ENCODE measurements at places on chromosomes 1 and 21.

GRCh38 chr1:228184152-228184551, 18.5 kb downstream of the IBA57 start:
- no peak for DNase-seq

DNA sequence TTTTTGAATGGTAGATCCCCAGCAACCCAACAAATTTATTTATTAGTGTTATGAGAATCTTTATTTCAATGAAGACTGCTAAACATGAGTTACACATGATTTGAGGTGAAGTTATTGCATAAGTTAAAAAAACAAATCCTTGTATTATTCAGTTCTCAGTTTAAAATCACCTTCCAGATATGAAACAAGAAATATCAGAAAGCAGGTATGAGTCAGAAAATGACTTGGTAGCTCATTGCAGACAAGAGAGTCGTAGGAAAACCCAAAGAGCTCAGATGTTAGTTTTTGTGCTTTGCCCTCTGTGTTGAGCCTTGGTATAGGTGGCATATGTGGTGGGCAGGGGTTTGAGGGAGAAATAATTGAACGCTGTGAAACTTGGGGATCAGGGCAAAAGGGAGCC, 339.4 kb downstream of the BRINP3 start:
- DNase-seq: peak; percentile 26

DNA sequence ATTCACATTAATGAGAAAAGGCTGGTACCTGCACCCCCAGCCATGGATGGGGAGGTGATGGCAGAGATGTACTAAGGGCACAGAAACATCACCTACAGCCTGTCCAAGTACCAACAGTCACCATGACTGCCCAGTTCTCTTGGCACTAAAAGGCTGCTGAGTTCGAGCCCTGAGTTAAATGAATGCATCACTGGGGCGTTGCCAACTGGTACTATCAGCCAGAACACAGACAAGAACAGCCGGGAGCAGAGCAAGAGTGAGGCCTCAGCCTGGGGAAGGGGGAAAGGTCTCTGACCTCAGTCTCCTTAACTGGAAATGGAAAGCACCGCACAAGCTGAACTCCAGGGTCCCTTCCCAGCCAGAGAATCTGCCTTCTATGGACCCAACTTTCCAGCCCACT, 60.5 kb downstream of the GLIS1 start:
- no peak for DNase-seq

- no peak for DNase-seq
Measured at GRCh38 chr1:36760081-36760480, 274.2 kb downstream of the GRIK3 start.

DNA sequence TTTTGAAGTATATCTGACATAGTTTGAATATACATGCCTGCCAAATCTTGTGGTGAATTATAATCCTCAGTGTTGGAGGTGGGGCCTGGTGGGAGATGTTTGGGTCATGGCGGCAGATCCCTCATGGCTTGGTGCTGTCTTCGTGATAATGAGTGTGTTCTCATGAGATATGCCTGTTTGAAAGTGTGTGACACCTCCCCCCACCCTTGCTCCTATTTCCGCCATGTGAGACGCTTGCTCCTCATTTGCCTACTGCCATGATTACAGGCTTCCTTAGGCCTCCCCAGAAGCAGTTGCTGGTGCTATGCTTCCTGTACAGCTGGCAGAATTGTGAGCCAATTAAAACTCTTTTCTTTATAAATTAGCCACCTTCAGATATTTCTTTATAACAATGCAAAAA, 436.6 kb upstream of the BEND5 start:
- DNase-seq: no peak

- peak; percentile 32 for DNase-seq
Measured at GRCh38 chr21:45407629-45408247, 2.8 kb downstream of the COL18A1 start.

DNA sequence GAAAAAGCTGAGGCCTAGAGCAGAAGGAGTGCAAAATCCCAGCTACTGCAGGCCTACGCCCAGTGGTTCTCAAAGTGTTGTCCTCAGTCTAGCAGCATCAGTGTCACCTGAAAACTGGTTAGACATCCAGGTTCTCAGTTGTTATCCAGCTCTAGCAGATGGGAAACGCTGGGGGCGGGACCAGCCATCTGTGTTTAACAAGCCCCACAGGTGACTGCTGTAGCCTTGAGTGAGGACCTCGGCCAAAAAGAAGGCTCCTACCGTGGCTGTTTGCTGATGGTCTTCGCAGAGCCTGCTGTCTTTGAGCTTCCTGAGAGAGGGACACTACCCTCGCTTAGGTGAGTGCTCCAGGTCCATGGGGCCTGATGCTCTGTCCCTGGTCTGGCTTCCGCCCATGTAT, 69.7 kb downstream of the LRRN2 start:
- DNase-seq: no peak

DNA sequence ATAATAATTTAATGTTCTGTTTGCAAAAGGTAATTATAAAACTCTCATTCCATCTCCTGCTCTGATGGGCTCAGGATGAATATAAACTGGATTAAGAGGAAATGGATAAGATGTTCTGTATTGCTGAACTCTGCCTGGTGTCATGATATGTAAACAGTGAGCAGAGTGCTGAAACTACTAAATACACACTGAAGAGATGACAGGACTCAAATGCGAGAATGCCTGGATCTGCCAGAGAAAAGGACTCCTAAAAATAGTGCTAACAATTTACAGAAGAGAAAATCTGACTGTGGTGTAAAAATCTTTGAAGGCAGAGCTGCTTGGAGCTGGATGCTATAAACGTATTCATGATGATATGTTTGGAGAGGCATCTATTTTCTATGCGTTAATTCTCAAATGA, 303.2 kb downstream of the RWDD3 start:
- no peak for DNase-seq

GRCh38 chr1:101310506-101310905, 73.7 kb downstream of the S1PR1 start:
- no peak for DNase-seq

DNA sequence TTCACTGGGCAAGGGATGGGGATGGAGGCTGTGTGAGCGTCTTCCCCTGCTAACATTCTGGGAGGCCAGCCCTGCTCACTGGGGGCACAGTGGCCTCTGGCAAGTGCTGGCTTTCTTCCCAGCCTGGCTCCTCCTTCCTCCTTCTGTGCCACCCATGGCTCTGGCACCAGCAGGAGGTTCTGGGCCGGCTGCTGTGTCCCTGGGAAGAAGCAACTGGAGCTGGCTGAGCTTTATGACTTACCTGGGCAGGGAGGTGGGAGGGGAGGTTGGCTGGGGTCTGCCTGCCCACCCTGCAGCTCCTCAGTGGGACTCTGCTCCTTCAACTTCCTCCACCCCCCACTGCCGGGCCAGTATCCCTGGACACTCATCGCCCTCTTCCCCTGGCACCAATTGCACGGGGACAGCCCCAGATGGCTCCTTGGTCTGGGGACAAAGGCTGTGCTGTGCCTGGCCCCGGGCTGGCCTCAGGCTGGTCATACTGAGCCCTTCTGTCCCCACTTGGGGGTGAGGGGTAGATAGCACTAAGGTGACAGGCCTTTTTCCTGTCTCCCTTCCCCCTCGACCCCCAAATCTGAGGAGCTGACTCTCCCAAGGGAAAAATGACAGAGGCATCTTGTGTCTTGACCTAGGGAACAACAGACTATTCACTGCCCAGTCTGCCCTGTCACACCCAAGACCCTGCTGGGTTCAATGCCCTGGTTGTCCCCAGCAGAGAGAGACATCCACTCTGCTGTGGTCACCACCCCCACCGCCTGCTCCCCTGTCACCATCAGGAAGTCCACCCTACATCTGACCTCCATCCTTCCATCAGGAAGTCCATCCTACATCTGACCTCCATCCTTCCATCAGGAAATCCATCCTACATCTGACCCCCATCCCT, 14.4 kb downstream of the CDK18 start:
- no peak for DNase-seq

- DNase-seq: peak; percentile 46
Measured at GRCh38 chr1:197911111-197911856, 5.9 kb upstream of the LHX9 start.

DNA sequence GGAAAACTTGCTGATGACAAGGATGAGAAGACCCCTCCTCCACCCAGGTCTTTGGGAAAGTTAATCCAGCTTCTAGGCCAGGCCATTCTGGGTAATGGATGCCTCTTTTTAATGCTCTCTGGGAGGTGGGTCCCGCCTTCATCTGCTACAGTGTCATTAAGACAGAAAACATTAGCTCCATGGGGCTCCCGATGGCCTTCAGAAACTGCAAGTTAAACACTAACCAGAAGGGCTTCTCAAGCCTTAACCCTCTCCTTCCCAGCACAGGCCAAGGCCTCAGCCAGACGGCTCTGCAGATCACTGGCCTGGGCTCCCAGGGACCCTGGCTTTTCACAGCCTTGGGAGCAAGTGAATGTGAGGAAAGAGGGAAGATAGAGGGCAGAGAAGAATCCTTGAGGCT, 364.9 kb downstream of the MATN1 start:
- no peak for DNase-seq

DNA sequence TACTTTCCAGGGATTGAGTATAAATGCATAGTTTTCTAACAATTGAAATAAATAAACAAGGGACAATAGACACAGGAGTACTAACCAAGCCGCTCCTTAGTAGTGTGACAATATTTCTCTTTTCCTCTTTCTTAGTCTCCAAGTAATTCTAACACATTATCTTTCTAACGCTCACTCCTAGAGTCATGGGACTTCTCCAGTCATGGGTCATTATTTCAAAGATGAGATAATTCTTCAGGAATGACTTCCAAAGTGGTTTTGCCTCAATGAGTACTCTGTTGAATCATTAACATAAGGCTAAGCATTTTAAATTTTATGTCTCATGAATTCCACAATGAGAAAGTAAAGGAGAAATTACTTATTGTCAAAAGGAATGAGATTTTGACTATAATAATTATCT, 605.8 kb upstream of the ADAMTS5 start:
- DNase-seq: peak; percentile 95

- DNase-seq: no peak
Measured at GRCh38 chr1:53763911-53764310, 24.9 kb upstream of the GLIS1 start.

- peak; percentile 79 for DNase-seq
Measured at GRCh38 chr1:29235955-29236711, at the start of gene PTPRU. Gene PTPRU, plus strand, starts transcription at chr1:29236522. Its CDS starts 123 bp downstream, at chr1:29236645.

DNA sequence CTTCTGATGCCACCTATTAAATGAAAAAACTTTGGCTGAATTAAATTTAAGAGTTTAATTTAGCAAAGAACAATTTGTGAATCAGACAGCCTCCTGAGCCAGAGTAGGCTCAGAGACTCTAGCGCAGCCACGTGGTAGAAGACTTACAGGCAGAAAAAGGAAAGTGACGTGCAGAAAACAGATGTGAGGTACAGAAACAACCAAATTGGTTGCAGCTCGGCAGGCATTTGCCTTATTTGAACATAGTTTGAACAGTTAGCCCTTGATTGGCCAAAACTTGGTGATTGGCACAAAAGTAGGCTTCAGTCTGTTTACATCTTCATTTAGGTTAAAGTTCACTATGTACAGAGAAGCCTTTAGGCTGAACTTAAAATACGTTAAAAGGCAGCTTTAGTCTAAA, 22.9 kb downstream of the TCP10L start:
- peak; percentile 79 for DNase-seq

GRCh38 chr1:56535939-56536338, 43.4 kb downstream of the PLPP3 start:
- no peak for DNase-seq

DNA sequence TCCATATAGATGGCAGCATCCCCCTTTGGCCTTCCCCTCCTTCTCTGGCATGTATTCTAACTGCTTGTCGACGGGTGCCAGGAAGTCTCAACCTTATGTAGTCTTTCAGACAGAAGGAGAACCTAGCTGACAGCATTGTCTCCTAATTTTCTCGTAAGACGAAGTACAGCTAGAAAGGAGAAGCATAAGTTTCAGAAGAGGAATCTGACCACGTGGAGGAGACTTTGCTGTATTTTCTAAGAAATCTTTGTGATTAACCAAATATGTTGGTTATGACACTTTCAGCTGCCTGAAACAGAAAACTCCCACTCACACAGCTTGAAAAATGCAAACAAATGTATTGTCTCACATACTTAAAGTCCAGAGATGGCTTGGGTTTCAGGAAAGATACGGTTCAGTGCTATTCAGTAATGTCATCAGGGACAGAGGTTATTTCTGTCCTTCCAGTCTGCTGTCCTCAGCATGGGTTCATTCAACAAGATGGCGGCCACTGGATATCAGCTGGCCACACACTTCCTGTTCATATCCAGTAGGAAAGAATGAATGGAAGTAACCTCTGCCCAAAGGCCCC, 109.5 kb upstream of the ZNF648 start:
- no peak for DNase-seq

GRCh38 chr1:19814681-19815503, at the start of gene RNF186:
Gene RNF186, minus strand, starts transcription at chr1:19815283. Its CDS starts 182 bp downstream, at chr1:19815101.
- no peak for DNase-seq

- DNase-seq: peak; percentile 10
Measured at GRCh38 chr1:209241487-209241886, 342.0 kb upstream of the CAMK1G start.

GRCh38 chr1:163656095-163656759, 334.5 kb downstream of the NUF2 start:
- DNase-seq: no peak

- DNase-seq: peak; percentile 81
Measured at GRCh38 chr1:232844791-232845190, 39.6 kb downstream of the MAP10 start.

DNA sequence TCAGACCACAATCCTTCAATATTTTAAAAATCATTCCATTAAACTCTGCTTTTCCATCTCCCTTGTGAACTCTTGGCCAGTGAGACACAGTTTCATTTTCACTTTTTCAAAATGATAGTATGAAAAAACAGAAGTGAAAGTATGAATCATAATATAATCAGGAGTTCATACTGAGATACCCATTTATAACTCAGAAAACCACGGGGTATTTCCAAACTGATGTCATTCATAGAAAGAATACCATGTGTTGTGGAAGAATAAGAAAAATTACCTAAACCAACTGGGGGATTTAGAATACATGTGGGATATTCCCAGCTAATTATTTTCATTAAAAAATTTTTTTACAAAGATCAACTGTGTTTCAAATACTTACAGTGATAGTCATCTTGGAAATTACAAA, 149.9 kb downstream of the MRPL39 start:
- peak; percentile 89 for DNase-seq

GRCh38 chr1:81069856-81070255, 730.9 kb upstream of the ADGRL2 start:
- DNase-seq: no peak

GRCh38 chr1:25799935-25800702, at the start of gene SELENON:
Gene SELENON, plus strand, starts transcription at chr1:25800193. Its CDS starts 38 bp downstream, at chr1:25800231.
- DNase-seq: peak; percentile 60

- DNase-seq: peak; percentile 64
Measured at GRCh38 chr1:199422206-199422605, 605.3 kb upstream of the NR5A2 start.

DNA sequence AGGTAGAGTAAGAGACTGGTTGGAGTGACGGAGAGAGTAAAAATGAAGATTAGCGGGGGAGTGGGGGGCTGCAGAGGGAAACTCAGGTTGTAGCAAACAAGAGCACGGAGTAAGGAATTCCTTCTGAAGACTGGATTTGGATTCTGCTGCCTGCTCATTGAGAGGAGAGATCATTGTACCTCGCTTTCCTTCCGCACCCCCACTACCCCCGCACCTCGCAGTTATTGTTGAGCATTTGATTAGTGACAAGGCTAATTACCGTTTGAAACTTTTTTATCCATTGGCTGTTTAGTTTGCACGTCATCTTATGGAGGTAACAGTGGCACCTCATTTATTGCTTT, 463 bp downstream of the PRPF3 start:
- no peak for DNase-seq

GRCh38 chr21:35682904-35683549, 377.3 kb downstream of the SETD4 start:
- no peak for DNase-seq

GRCh38 chr21:33393348-33393747, 9.9 kb upstream of the IFNGR2 start:
- no peak for DNase-seq
